ENCODE measurements at places on chromosomes 7 and 10. TPM values are rescaled to one million over a fixed set of nuclear protein-coding genes. Genes with fewer than 3 reads are reported as not detected.

- H3K36me3 ChIP-seq, result no peaks in the 10 kb centered on the region
- no peak overlapping the region for H3K4me3 ChIP-seq
- peaks cover 12% of the 10 kb centered on the region for H3K4me1 ChIP-seq
- DNase-seq, result no peak
These were observed 56.3 kb upstream of the USP6NL start for GRCh38 chr10:11667756-11668155.

DNA sequence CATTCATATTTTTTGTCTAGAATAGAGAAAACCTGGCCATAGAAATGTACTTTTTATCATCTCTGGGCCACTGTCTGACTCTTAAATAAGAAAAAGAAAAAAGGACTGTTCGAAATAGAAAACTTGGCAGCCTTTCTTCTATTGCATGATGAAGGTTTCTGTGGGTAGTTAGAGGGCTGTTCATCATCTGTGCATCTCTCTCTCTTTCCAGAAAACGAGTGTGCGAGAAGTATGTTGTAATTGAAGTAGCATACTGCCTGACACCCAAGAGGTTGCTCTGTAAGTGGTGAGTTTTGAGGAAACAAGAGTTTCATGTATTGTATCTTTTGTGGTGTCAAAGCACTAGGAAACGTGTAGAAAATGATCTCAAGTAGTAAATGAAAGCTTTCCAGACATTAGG, 343.2 kb upstream of the TMEM229A start:
- no peaks in the 10 kb centered on the region for H3K36me3 ChIP-seq
- no peaks in the 10 kb centered on the region for H3K27me3 ChIP-seq
- peaks cover 4% of the 10 kb centered on the region for H3K4me1 ChIP-seq
- H3K4me3 ChIP-seq, result no peak overlapping the region
- no peak overlapping the region for H3K27ac ChIP-seq
- DNase-seq, result no peak

The NRBF2 gene
- 24.4 TPM for total RNA-seq

The ADCY1 gene
- total RNA-seq, result 7.4 TPM

GRCh38 chr7:139108266-139109187, 993 bp downstream of the ZC3HAV1 start:
- H3K27ac ChIP-seq, result no peak overlapping the region
- peaks cover 52% of the 10 kb centered on the region for H3K27me3 ChIP-seq
- peak; percentile 66 for DNase-seq
- peaks cover 5% of the 10 kb centered on the region for H3K4me1 ChIP-seq

GRCh38 chr10:58714409-58714808, 201.7 kb downstream of the BICC1 start:
- no peaks in the 10 kb centered on the region for H3K4me1 ChIP-seq
- DNase-seq, result no peak
- H3K27ac ChIP-seq, result no peak overlapping the region
- no peaks in the 10 kb centered on the region for H3K27me3 ChIP-seq
- H3K36me3 ChIP-seq, result no peaks in the 10 kb centered on the region

DNA sequence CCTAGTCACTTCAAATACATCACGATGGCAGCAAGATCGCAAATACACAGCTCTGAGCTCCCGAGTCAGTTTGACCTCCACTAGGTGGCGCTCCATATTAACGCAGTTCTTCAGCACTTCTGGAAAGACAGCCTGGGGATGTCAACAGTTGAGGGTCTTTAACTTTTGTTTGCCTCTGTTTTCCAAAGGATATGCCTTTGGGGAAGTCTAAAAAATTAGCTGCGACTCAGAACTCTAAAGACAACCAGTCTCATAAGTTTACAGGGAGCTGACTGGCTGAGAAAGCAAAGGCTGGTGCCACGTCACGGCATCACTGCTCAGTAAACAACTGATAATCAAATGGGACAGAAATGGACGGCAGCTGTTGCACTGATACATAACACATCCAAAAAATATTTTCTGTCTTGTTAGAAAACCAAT, 458.8 kb downstream of the SORCS1 start:
- no peak overlapping the region for H3K4me3 ChIP-seq
- H3K36me3 ChIP-seq, result no peaks in the 10 kb centered on the region
- no peak overlapping the region for H3K27ac ChIP-seq
- peaks cover 12% of the 10 kb centered on the region for H3K4me1 ChIP-seq
- DNase-seq, result peak; percentile 85
- no peaks in the 10 kb centered on the region for H3K27me3 ChIP-seq

GRCh38 chr7:158868764-158869410, 12.5 kb downstream of the DYNC2I1 start:
- H3K4me3 ChIP-seq, result no peak overlapping the region
- no peak for DNase-seq
- H3K27me3 ChIP-seq, result no peaks in the 10 kb centered on the region
- no peak overlapping the region for H3K27ac ChIP-seq
- no peaks in the 10 kb centered on the region for H3K36me3 ChIP-seq

DNA sequence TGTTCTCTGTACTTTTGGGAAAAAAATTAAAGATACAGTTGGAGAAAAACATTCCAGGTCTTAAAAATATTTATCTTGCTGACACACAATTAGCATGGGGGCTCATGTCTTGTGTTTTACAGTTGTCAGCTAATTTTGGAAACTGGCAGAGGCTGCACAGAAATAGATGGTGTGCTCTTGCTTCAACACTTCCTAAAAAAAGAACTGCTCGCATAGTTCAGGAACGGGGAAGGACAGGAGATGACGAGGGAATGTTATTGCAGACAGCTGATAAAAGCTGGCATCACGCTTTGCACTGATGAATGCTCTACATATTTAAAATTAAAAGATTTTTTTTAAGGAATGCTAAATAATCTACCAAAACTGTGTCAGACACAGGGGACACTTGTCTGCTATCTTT, 103.5 kb upstream of the CELF2 start:
- no peak overlapping the region for H3K4me3 ChIP-seq
- H3K27ac ChIP-seq, result no peak overlapping the region
- H3K4me1 ChIP-seq, result peaks cover 14% of the 10 kb centered on the region
- DNase-seq, result no peak
- H3K36me3 ChIP-seq, result no peaks in the 10 kb centered on the region

DNA sequence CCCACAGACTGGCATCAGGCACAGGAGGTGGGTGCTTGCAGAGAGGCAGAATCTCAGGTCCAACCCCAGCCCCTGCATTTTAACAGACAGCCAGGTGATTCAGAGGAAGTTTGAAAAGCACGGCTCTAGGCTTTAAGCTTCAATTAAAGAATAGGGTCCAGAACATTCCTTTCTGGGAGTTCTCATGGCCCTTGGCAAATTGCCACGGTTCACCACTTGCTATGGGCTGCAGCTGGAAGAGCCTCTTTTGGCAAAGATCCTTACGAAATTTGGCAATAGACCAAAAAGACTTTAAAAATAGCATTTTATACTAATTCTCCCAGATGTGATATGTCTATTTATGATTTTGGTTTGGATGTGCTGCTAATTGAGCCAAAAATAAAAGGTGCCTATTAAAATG, 148.1 kb downstream of the ITGA8 start:
- no peak overlapping the region for H3K4me3 ChIP-seq
- H3K4me1 ChIP-seq, result peaks cover 6% of the 10 kb centered on the region
- peaks cover 5% of the 10 kb centered on the region for H3K27me3 ChIP-seq
- DNase-seq, result no peak

The GIMAP7 gene
- total RNA-seq, result not detected

GRCh38 chr7:22725585-22725984, 1.4 kb upstream of the IL6 start:
- H3K4me1 ChIP-seq, result no peaks in the 10 kb centered on the region
- H3K36me3 ChIP-seq, result no peaks in the 10 kb centered on the region
- no peak overlapping the region for H3K27ac ChIP-seq
- DNase-seq, result peak; percentile 23

The KCNIP2 gene
- 5.5 TPM for total RNA-seq

The PROSER2 gene
- 2.0 TPM for total RNA-seq

The CPA2 gene
- total RNA-seq, result 0.65 TPM

The OR2A7 gene
- 0.15 TPM for total RNA-seq

DNA sequence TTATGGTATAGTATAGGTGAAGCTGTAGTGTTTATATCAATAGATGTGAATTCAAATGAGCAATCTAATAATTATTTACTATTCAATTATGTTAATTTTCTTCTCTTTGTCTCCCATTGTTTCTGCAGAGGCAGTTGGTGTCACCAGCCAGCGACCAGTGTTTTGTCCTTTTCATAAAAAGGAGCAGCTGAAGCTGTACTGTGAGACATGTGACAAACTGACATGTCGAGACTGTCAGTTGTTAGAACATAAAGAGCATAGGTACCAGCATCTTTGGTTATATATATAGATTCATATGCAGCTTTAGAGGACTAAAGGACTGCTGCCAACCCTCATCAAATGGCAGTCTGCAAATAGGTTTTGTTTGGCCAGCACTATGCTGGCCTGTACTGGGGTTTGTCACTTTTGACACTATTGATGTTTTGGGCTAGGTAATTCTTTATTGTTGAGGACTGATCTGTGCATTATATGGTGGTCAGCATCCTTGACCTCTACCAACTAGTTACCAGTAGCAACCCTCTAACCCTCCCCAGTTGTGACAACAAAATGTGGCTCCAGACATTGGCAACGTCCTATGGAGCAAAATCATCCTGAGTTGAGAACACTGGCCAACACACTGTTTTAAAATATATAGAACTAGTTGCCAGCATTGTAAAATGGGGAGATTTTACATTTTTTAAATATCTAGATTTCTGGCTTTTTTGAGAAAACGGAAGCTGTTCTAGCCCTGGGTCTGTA, 59.2 kb downstream of the TRIM24 start:
- no peaks in the 10 kb centered on the region for H3K4me1 ChIP-seq
- no peak for DNase-seq
- peak overlapping the region; percentile 27 for H3K27ac ChIP-seq
- peaks cover 72% of the 10 kb centered on the region for H3K36me3 ChIP-seq
- no peaks in the 10 kb centered on the region for H3K27me3 ChIP-seq

The PGAM2 gene
- 11.3 TPM for total RNA-seq

The CTAGE8 gene
- total RNA-seq, result 1.8 TPM

- H3K27ac ChIP-seq, result peak overlapping the region; percentile 75
- DNase-seq, result peak; percentile 75
- H3K27me3 ChIP-seq, result no peaks in the 10 kb centered on the region
- H3K4me3 ChIP-seq, result peak overlapping the region; percentile 63
- H3K4me1 ChIP-seq, result peaks cover 60% of the 10 kb centered on the region
These were observed 750.1 kb upstream of the SORCS1 start for GRCh38 chr10:107914450-107915214.

The FKBP14 gene
- total RNA-seq, result 4.5 TPM

GRCh38 chr7:113078331-113078730, 8.3 kb downstream of the GPR85 start:
- no peak overlapping the region for H3K27ac ChIP-seq
- H3K27me3 ChIP-seq, result peaks cover 91% of the 10 kb centered on the region
- no peaks in the 10 kb centered on the region for H3K36me3 ChIP-seq
- no peak for DNase-seq
- H3K4me3 ChIP-seq, result no peak overlapping the region

- H3K27me3 ChIP-seq, result no peaks in the 10 kb centered on the region
- H3K36me3 ChIP-seq, result no peaks in the 10 kb centered on the region
- no peaks in the 10 kb centered on the region for H3K4me1 ChIP-seq
- H3K4me3 ChIP-seq, result no peak overlapping the region
- no peak for DNase-seq
These were observed 16.5 kb downstream of the MDH2 start for GRCh38 chr7:76064208-76064970.

The CLEC2L gene
- total RNA-seq, result 0.50 TPM

GRCh38 chr7:157495594-157495993, 158.8 kb downstream of the DNAJB6 start:
- H3K4me1 ChIP-seq, result no peaks in the 10 kb centered on the region
- no peak for DNase-seq
- H3K27ac ChIP-seq, result no peak overlapping the region
- no peaks in the 10 kb centered on the region for H3K36me3 ChIP-seq
